ENCODE measurements at places on chromosomes 3 and 15.

GRCh38 chr3:170876537-170876936, 6.5 kb upstream of the RPL22L1 start:
- DNase-seq: no peak

DNA sequence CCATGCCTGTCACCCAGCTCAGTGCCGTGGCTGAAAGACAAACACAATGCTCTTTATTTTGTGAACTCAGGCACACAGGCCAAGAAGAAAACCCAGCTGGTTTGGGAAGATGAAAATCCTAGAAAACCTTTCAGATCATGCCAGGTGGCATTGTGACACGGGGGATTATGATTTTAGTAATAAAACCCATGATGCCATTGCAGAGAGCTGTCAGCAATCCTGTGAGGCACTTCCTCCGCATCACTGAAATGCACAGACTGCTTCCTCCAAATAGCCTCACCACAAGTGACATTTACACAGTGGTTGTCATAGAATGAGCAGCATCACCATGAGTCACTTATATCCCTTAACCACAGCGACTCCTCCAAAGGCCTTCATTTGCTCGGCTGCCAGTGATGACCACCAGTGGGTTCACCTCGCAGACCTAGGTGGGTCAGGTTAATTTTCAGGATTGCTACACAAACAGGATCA, 22.7 kb downstream of the ABHD6 start:
- DNase-seq: peak; percentile 82

DNA sequence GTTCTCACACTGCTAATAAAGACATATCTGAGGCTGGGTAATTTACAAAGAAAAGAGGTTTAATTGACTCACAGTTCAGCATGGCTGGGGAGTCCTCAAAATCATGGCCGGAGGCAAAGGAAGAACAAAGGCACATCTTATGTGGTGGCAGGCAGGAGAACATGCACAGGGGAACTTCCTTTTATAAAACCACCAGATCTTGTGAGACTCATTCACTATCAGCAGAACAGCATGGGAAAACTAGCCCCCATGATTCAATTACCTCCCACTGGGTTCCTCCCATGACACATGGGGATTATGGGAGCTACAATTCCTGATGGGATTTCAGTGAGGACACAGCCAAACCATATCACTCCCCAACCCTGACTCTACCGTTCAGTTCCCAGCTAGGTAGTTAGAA, 59.7 kb upstream of the MINAR1 start:
- DNase-seq: no peak

DNA sequence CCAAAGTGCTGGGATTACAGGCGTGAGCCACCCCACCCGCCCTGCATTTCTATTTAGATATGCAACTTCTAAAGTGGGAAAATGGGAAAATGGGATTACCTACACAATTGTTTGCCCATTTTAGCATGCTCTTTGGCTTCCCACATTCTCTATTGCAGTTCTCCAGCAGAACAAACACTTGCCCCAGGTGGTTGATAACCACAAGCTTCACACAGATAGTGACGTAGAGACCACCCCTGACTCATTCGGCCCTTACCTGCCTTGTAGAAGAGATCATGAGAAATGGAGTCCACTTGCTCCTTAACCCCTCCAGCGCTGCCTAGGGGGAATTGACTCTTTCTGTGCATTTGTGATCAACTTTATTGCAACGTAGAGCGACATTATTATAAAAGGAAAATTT, 83.2 kb upstream of the RAP2B start:
- no peak for DNase-seq

GRCh38 chr3:144031938-144032337, 60.3 kb downstream of the DIPK2A start:
- DNase-seq: no peak

DNA sequence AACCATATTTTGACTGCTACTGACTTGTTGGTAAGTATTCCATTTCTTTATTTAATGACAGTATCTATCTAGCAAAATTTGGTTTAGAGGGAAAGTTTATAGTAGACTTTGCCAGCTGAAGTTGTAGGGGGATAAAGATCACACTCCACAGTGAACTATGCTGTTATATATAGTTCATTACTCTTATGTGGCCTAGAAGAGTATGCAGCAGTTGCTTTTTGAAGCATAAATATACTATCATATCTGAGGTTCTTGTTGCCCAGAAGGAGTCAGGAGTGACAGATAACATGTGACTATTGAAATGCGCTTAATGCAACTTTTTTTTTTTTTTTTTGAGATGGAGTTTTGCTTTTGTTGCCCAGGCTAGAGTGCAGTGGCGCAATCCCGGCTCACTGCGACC, 25.6 kb upstream of the MCF2L2 start:
- DNase-seq: no peak

- DNase-seq: no peak
These were observed 37.0 kb upstream of the CGNL1 start for GRCh38 chr15:57339321-57339720.

DNA sequence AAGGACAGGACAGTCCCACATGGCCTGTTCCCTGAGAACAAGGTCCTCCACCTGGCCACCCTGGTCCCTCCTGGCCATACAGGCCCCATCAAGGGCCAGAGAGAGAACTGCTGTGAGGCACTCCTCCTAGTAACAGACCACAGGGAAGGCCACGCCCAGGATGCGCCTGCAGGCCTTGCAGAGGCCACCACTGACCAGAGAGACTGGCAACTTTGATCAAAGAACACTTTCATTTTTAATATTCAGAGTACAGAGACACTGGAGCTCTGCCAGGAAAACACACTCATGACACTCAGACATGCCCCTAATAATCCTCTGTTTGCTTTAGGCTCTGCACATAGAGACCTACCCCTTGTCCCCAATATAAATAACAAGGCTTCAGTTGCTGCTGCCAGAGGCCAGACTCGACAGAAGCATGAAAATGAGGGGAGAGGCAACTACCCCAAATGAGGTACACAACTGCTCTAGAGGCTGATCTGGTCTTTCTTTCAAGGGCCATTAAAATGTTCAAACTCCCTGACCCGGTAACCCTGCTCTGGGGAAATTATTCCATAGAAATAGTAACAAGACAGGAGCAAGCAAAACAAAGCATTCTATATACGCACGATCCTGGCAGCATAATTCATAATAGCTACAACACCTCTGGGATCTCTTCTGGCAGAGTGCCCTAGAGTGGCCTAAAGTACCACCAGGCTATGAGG, 44.8 kb downstream of the CCDC12 start:
- no peak for DNase-seq

All from fibroblast of skin of right quadriceps (primary cell).